ENCODE measurements at places on chromosomes 11 and 22.

- no peak for DNase-seq
These were observed 38.5 kb upstream of the ARFGAP3 start for GRCh38 chr22:42895541-42895981.

DNA sequence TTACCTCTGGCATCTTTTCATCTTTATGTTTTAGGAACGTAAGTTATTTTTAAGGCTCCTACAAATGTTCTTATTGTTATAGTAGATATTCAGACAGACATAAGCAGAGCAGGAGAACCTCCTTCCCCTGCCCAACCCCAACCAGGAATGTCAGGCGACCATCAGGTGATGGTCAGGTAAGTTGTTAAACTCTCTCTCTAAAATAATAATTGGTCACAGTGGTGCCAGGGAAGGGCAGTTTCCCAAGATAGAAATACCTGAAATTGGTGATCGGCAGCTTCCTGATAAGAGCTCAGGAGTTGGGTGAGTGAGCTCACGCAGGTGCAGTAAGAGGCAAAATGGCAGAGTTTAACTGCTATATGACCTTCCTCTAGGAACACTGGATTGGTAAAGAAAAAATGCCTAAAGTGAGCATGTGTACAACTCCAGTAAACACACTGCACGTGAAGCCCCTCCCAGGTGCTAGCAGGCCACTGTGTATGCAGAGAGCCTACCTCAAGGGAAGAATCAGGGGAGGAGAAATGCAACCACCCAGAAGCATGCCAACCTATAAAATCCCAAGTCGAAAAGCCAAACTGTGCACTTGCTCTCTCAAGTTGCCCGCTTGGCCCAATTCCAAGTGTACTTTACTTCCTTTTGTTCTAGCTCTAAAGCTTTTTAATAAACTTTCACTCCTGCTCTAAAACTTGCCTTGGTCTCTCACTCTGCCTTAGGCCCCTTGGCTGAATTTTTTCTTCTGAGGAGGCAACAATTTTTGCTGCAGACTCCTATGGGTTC, 273.9 kb downstream of the SBF2 start:
- no peak for DNase-seq

DNA sequence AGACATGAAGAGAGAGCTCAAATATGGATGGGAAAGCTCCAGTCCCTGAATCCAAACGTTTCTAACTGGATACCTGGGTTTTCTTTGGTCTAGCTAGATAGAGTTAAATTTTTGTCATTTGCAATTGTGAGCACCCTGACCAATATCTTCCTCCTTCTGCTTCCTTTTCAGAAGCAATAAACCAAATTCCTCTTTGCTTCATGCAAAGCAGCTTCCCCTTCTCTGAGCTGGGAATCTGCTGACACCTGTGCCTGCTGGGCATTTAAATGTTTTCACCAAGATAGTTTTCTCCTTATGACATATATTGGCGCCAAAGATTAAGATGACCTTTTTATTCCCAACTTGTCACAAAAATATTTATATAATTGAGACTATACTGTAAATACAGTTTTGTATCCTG, 27.9 kb upstream of the PAK1 start:
- DNase-seq: no peak

GRCh38 chr22:44354288-44354687, 41.5 kb upstream of the SHISAL1 start:
- no peak for DNase-seq

DNA sequence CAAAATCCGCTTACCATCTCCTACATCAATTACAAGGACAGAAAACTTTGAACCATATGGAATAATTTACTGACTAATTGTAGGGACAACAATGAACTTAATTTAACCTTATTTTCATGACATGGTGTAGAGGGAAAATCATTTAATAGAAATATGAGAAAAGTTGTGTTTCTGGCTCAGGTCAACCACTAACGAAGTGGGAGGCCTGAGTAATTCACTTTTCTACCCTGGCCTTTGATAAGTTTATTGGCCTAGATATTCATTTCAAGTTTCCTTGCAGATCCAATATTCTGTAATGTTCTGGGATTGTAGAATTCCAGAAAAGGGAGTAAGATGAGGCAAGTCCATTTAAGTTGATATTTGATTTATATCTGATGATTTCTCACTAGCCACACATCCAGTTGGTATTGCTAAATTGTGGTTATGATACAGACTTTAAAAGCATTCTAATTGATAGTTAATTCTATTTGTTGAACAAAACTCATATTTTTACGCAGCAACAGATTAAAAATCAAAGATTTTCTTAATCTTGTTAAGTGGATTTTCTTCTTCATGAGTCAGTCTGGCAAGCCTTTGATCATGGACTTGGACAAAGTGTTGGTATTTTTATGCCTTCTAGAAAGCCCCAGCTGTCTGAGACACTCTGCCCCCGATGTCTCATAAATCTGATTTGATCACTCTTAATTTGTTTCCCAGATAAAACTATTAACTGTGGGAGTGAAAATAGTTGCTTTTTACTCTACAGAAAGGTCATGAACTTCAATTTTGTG, 336.5 kb downstream of the TMEM135 start:
- no peak for DNase-seq

GRCh38 chr11:69170704-69171103, 15.0 kb downstream of the SMIM38 start:
- DNase-seq: no peak

DNA sequence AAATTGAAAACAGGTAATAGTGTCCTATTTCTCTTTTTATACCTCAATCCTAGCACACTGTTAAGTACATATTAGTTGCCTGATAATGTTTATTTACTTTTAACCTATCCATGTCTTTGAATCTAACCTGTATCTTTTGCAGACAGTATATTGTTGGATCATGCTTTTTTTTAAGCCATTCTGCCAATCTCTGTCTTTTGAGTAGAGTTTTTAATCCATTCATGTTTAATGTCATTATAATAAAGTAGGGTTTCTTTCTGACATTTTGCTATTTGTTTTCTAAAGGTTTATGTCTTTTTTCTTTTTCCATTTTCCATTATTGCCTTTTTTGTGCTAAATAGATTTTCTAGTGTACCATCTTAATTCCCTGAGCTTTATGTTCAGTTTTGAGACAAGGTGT, 23.8 kb upstream of the DEPDC7 start:
- no peak for DNase-seq

GRCh38 chr11:85844439-85845123, 10.6 kb upstream of the CCDC83 start:
- DNase-seq: no peak

DNA sequence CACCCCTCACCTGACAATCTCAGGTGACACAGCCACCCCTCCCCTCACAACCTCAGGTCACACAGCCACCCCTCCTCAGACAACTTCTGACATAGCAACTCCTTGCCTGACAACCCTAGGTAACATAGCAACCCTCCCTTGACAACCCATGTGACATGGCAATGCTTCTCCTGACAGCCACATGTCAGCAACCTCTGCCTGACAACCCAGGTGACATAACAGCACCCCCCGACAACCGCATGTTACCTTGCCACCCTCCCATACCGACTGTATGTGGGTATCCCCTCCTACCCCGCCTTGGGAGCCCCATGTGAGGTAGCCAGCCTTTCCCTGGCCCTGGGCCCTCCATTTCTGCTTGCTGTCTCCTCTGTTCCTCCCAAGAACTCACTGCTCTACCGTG, 77.7 kb upstream of the B3GAT1 start:
- DNase-seq: no peak

- DNase-seq: no peak
These were observed 346.6 kb downstream of the AASDHPPT start for GRCh38 chr11:106424111-106424510.
